Skeletal muscle cell (primary cell): ENCODE measurements at places on chromosomes 4 and X.

DNA sequence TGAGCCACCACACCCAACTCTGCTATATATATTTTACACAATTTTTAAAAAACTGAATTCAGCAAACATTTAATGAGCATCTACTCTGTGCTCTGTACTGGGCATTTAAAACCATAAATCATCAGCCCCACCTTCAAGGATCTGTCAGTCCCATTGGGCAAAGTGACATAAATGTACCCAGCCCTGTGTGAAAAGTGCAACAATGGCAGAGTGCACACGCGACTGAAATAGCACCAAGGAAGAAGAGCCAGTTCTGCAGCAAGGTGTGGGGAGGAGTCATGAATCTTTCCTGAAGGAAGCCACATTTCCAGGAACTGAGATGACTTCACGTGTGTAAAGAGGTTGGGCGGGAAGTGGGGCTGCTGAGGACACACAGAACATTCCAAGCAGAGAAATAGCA is 111.5 kb upstream of the ATP6AP2 start:
- no peak for DNase-seq

DNA sequence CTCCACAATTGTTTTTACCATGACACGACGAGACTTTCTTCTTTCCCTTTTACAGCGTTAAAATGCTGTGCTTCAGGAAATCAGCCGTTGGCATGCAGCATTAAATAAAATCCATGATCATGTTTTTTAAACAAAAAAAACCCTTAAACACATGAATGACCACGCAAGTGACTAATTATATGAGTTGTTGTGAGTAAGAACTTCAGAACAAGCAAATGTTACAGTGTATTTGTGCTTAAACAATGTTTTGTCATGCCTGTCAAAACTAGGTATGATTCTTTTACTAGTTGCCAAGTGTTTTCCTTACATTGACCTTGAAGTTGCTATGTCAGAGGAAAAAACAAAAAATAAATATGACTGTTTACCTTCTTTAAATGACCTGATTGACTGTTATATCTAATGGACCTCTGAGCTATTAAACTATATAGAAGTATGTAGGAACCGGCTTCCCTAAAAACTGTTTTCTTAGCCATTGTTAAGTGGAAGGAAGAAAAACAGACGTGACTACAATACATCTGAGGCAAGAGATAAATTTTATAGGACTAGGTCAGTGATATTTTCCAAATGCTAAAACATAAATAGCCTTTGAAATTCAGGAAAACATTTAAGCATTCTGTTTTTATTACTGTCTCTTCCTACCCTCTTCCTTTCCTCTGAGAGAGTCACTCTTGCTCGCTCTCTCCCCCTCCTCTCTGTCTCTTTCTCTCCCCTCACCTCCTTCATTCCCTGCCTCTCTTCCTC is 197.1 kb downstream of the PALLD start:
- DNase-seq: no peak

DNA sequence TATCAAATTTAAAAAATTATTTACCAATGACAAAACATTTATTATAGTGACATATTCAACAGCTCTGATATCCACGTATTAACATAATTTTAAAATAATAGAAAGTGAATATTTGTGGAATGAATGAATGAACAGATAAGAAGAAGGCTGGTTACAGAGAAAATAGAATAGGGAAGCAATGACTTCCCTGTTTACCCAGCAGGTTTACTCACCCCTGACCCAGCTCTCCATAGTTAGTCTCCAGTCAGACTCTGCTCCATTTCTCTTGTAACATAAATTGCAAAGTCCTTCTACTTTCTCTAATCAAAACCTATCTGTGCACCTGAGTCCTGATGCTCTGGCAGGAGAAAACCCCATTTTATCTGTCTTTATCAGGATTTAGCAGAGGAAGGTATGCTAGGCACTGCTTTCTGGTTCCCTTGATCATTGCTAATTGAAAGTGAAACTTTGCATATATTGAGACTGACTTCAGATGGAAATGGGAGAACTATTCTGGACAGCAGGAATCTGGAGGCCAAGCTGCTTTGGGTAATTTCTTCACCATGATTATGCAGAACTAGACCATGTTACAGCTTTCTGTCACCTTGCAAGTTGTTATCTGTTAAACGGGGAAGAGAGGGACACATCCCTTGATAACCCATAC is 363.0 kb downstream of the FAT4 start:
- no peak for DNase-seq

DNA sequence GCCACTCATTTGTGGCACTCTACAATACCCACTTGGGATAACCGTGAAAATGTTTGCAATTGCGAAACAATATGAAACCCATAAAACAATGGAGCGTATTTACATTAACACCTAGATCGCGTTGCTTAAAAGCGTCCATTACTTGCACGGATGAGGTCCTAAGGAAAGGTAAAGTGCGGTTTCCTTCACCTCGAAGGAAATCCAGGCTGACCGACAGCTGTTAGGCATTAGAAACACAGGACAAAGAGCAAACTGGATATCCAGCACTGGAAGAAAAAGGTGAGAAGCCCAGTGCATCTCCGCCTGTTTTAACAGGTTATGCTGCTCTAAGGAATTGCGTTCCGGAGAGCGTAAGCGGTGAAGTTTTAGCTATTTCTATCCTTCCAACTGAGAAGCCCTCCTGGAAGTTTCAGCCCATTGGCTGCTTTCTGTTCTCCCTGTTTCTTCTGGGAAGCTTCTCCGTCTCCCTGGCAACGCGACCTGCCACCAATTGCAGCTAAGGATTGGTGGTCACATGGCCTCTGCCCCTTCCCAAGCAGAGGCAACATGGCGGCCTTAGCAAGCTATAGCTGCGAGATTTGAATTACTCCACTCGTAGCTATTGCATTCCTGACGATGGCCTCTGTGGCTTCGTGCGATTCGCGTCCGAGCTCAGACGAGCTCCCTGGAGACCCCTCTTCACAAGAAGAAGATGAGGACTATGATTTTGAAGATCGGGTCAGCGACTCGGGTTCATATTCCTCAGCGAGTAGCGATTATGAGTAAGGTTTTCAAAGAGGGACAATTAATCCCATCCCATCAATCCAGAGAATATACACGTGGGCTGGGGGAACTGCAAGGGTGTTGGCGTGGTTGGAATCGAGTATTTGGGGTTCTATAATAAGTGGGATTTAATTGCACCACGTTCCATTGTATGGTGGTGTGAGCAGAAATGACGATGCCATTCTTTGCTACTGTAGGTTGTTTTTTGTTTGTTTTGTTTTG is at the start of gene INTU:
TSS of gene INTU (plus strand) at position 538 of the 984 bp plus-strand sequence. CDS start at position 616, 78 bp downstream.
- DNase-seq: peak; percentile 91

- DNase-seq: peak; percentile 97
Measured at GRCh38 chr4:101977076-101977475, 186.5 kb downstream of the BANK1 start.

GRCh38 chrX:38817004-38817703 is 15.9 kb downstream of the MID1IP1 start:
- no peak for DNase-seq

DNA sequence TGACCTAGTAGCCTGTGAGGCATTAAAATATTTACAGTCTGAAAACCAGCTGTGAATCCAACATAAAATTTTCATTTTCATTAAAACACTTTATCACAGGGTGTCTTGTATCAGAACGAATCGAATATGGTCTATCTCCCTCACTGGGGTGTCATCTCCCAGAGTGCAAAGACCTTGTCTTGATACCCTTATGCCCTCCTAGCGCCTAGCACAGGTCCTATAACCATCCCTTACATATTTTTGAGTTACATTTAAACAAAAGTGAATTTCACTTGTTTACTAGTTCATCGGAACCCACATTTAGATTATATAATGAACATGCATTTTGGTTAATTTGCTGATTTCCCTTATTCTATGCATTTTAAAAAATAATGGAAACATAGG is 14.0 kb downstream of the DIPK2B start:
- no peak for DNase-seq

DNA sequence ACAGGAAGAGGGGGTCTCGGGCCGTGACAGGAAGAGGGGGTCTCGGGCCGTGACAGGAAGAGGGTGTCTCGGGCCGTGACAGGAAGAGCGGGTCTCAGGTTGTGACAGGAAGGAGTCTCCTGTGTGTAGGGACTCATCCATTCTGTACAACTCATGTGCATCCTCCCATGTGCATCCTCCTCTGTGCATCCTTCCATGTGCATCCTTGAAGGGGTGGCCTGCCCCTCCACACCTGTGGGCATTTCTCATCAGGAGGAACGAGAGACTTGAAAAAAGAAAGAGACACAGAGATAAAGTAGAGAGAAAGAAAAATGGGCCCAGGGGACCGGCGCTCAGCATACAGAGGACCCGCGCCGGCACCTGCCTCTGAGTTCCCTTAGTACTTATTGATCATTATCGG is 30.2 kb upstream of the PLCXD1 start:
- DNase-seq: no peak

- no peak for DNase-seq
Measured at GRCh38 chrX:154300816-154301215, 5.2 kb downstream of the TKTL1 start.

- no peak for DNase-seq
Measured at GRCh38 chrX:46072791-46073190, 472.4 kb downstream of the ZNF674 start.

DNA sequence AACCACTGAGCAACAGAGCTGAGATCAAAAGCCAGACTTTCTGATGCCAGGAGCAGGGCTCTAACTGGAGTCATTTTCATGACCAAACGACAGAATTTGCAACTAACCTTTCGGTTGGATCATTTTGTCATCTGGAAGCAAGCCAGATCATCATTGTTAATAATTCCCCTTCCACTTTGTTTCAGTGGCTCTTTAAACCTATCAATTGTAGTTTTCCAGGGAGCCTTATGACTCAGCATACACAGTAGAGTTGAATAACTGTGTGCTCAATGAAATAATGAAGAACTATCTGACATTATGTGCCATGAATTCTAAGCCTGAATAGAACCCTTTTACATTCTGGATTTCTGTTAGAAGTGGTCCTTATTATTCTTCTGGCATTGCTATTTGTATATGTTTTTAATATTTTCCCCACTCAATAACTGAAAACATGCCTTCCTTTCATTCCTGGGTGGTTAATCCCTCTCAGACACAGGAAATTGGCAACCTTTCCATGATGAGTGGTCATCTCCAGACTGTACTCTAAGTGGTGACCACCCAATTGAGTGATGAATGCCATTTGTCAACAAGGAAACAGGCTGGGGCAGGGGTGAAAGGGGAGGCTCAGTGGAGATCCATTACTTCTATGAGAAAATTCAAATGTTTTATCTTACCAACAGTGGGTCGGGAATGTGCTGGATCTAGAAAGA is 431.8 kb downstream of the BCOR start:
- DNase-seq: no peak

- no peak for DNase-seq
Measured at GRCh38 chr4:184094532-184095159, 123.0 kb downstream of the ENPP6 start.

GRCh38 chrX:130097507-130098209 is 12.6 kb downstream of the ELF4 start:
- DNase-seq: no peak

DNA sequence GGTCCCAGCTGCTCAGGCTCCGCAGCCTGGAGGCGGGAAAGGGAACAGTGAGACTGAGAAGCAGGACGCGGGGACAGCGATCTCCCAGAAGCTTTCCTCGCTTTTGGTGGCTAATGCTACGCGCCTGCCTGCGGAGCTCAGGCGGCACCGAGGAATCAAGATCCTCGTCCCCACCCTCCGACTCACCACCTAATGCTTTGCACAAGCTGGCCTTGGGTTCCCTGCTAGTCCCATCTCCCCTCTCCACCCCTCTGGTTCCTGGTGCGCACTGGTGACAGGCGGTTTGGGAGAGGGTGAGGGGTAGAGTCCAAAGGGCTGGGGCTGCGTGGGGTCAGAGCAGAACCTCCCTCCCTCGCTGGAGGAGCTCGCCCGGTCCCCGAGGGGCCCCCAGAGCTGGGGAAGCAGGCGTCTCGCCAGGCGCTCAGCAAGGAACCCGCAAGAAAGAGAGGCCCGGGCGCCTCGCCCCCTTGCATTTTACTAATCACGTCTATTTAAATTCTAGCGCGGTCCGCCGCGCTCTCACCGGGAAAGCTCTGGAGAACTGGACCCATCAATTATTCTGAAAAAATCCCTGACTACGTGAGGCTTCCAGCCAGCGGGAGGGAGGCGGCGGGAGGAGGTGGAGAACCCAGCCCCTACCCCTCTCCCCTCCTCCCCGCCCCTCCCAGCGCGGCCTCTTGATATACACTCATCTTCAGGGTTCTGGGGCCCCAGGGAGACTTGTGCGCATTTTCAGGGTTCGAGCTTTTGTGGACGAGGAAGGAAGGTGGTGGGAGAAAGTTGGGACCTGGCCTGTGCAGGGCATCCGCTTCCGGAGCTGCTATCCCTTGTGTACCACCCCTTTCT is 9.1 kb downstream of the POU4F2 start:
- DNase-seq: no peak

- no peak for DNase-seq
Measured at GRCh38 chr4:183229397-183229796, 90.7 kb downstream of the CLDN22 start.

DNA sequence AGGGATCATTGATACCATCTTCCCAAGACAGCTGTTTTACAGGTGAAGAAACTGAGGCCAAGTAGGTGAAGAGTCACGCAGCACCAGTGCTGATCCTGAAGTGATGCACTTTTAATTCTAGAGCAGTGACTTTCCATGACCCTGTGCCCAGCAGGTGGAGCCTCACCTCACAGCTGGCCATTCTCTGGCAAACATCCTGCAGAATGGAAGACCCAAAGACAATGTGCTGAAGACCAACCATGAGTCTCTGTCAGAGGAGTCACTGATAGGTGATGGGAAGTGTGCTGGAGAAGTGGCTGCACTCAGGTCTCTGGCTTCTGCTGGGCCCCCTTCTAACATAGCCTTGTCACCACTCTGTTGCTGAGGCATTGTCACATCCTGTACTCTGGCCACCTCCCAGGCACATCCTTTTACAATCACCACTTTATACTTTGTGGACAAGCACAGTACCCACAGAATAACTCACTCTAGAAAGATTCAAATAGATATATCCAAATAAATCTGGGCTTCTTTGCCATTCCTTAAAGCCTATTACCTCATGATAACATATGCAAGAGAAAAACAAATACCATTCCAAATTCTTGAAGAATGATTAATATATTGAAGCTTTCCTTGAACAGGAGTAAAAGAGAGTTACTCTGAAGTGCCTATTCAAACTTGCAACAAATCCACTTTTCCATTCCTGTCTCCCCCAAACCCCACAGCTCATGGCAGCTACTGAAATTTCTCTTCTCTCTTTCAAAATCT is 64.1 kb upstream of the SCOC start:
- DNase-seq: no peak

DNA sequence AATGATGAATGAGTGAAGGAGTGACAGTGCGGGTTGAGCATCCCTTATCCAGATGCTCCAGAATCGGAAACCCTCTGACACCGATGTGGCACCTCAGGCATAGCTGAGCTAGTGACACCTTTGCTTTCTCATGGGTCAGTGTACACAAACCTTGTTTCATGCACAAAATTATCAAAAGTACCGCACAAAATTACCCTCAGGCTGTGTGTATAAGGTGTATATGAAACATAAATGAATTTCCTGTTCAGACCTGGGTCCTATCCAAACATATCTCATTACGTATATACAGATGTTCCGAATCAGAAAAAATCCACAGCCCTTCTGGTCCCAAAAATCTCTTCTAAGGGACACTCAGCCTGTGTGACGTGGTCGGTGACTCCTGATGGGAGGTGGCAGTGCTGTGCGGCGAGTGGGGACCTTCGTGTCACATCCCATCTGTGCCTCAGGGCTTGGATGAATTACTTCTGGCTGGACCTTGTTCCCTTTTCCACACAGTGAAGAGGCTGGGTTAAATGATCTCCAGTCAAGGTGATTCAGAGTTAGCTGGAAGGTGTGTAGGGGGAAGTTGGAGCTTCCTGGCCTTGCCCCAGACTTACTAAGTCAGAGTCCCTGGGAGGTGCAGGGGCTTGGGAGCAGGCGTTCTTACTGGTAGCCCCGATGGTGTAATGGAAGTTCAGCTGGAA is 18.8 kb downstream of the RGS12 start:
- DNase-seq: no peak
